ENCODE measurements at places on chromosomes 2 and 18.

DNA sequence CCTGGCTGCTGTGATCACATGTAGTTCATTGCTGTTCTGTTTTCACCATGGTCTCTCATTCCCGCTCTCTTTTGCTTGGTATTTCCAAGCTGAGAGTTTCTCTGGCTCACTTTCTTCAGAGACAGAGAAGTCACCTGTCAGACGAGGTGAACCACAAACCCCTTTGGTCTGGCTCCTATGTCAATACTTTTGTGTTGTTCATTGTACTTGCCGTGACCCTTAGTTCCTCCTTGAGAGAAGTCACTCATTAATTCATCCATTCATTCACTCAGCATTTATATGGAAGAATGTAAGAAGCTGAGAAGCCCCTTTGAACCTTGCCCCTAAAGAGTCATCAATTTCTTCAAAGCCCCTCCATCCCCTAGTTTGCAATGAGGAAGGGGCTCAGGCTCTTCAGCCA, 15.2 kb downstream of the MCFD2 start:
- DNase-seq = no peak

DNA sequence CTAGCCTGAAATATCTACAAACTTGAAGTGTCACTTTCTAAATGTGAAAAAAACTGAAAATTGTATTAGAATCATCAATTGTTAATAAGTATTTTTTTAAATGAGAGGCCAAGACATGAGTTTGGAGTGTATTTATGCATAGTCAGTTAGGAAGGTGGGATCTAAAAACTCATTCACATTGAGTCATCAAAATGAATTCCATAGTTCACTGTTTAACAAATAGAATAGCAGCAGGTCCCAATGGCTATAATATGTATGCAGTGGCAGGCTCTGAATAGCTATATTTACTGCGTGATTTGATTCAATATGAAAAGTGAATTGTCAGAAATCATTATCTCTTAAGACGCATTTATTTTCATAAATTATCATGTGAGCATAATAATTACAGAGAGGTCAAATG, 256.1 kb downstream of the ZNF385B start:
- DNase-seq = no peak

GRCh38 chr2:176107731-176108181, 676 bp downstream of the HOXD11 start:
- DNase-seq = peak; percentile 35

GRCh38 chr2:25050128-25050527, 8.3 kb downstream of the EFR3B start:
- no peak for DNase-seq

DNA sequence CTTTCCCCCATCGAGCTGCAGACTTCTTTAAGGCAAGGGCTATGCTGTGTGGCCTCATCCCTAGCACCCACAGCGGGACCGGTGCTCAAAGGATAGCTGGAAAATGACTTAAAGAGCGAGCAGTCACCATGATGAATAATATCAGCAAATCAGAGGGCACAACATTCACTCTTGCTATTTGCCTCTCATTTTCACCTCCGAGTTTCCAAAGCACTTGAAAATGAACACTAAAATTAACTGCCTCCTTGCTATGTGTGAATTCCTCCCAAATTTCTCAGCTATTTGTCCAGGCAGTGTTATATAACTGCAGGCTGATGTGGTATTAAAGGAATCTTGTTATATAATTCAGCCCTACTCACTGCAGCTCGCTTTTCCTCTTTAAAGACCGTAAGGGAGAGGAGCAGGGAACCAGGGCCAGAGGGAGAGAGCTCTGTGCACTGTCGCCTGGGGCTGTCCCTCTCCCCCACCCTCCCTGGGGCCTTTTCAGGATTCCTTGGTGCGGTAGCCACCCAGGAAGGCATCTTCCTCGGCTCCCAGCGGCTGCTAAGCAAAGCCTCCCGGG, 1.4 kb downstream of the CYS1 start:
- no peak for DNase-seq

DNA sequence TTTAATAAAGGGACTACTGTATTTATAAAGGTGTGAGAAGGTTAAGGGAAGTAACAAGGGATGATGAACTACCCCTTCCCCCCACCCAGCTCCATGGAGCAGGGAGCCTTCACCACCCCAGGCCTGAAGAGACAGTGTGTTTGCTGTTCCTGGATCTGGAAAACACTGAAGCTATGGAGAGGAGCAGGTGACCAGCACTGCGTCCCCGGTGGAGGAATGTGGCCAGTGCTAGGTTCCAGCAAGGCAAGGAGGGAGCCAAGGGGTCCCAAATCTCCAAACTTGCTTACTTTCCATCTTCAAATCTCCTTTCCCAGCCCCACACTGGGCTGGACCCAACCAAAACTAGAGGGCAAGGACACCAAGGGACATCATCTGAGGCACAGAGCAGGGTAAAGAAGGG, 128.7 kb upstream of the CD302 start:
- no peak for DNase-seq

DNA sequence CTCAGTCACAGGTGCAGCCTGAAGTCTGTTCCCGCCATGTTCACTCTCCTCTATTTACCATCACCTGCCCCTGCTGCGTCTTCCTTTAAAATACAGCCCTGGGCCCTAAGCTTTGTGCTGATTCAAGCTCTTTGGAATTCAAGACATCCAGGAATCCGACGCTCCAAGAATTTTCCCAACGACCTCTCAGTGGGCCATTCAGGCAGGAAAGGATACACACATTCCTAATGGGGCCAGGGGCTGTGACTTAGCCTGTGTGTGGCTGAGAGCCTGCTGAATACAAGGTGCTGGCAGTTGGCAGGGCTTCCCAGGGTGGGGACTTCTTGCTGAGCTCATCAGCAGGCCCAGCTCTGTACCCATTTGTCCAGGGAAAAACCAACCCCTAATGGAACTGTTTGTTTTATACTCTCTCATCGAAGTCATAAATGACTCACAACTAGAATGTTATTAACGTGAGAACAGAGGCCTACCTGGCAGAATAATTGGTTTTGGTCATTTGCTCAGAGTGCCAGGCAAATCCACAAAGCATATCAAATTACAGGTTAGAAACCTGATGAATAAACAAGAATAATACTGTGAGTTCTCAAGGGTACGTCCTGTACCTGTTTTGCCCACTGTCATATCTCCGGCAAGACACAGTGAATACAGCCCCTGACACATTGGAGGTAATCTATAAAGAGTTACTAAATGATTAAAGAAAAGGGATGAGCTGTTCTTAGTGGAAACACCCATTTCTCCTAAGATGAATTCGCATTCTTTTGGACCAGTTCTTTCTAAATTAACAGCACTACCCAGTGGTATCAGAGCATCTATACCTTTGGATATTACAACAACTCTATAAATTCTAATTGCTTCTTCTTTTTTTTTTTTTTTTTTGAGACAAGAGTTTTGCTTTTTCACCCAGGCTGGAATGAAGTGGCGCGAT, 12.6 kb upstream of the KCMF1 start:
- peak; percentile 97 for DNase-seq

DNA sequence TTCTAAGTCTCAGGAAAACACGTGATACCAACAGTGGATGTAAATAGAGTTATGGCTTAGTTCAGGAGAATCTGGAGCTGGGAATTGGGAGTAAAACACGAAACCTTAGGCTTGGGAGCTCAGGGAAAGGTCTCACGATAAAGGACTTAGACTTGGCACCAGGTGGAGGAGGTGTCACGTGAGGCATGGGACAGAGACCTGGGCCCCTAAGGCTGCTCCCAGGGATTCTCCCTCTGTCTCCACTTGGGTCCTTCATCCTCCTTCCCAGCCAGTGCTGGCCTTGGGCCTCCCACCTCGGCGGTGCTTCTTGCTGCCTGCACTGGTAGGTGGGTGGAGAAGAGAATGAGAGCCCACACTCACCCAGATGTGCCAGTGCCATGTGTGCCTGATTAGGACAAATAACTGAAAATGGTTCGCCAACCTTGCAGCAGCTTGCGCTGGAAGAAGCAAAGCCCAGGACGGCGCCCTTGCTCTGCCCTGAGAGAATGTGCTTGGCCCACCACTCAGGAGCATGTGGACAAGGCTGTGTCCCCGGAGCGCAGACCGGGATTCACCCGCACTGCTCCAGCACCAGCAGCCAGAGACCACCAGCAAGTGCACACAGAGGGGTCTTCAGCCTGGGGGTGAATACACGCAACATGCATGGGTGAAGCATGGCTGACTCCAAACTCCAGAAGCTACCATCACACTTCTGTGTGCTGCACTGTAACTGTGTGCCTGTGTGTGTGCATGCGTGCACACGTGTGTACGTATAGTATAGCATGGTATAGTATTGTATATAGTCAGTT, 48.1 kb downstream of the PSMG2 start:
- no peak for DNase-seq

DNA sequence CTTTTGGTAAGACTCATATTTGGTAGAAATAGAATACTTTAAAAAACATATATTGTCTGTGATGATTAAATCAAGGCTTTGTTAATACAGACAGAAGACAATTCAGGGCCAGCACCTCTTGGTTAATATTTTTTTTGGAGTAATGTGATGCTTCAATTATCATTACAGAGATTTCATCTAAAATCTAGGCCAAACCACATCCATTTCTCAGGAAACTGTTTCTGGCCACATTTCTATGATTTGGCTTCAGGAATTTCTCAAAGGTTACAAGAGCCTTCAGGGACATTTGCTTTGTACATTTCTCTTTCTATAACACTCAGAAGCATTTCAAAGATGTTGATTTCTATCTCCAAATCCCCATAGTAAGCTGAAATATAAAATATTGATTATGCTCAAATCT, 614.9 kb downstream of the LRP1B start:
- no peak for DNase-seq

GRCh38 chr2:96345438-96345837, 9.9 kb downstream of the NCAPH start:
- DNase-seq = no peak

DNA sequence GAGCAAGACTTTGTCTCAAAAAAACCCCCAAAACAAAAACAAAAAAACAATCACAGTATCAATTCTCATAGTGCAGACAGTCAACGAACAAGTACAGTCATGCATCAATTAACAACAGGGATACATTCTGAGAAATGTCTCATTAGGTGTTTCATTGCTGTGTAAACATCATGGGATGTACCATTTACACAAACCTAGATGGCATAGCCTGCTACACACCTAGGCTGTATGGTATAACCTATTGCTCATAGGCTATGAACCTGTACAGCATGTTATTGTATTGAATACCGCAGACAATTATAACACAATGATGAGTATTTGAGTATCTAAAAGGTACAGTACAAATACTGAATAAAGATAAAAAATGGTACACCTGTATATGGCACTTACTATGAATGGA, 67.8 kb upstream of the LMAN1 start:
- no peak for DNase-seq

- peak; percentile 81 for DNase-seq
Observed at GRCh38 chr2:119431155-119431975, at the start of gene TMEM37. Gene TMEM37 (plus strand): TSS chr2:119431854. CDS start chr2:119431904, 50 bp downstream.

- DNase-seq = no peak
Observed at GRCh38 chr2:101125374-101125773, 25.8 kb downstream of the TBC1D8 start.

GRCh38 chr2:147008481-147008880, 836.3 kb upstream of the ACVR2A start:
- peak; percentile 22 for DNase-seq

DNA sequence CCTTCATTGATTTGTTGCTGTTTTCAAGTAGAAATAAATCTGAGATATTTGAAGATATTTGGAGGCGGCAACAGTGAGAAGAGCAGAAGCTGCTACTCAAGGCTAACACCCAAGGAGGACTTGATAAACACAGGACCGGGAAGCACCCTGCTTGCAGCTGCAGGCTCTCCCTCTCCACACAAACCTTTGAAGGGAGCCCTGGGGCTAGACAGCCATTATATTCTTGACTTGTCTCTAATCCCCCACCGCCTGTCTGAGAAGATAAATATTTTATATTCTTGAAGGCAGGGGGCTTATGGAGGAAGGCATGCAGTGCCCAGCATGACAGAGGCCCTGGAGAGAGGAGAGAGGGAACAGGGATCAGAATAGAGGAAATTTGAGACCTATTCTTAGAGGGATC, 50.9 kb upstream of the SMAD2 start:
- no peak for DNase-seq

DNA sequence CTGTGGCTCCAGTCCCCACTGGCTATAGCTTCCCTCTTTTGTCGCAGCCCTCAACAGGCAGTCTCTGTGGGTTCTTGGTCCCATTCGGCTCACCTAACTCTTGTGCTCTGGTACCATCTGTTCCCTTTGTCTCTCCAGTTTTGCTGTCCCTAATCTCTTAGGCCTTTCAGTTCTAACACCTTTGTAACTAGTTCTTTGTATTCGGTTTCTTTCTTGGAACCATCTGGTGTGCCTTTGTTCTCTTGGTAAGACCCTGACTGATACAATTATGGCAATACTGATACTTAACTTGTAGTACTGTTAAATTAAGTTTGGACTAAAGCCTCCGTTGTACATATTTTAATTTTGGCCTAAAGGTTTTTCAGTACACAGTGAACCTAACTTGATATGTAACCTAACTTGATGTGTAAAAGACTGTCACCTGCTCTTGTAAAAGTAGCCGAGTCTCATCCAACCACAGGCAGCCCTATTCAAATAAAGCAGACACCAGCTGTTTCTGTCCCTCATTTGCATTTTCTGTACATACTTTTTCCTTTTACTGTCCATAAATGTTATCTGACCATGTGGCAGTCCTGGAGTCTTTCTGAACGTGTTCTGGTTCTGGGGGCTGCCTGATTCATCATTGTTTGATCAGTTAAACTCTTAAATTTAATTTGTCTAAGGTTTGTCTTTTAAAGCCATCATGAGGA, 4.8 kb upstream of the MRPL44 start:
- DNase-seq = no peak

DNA sequence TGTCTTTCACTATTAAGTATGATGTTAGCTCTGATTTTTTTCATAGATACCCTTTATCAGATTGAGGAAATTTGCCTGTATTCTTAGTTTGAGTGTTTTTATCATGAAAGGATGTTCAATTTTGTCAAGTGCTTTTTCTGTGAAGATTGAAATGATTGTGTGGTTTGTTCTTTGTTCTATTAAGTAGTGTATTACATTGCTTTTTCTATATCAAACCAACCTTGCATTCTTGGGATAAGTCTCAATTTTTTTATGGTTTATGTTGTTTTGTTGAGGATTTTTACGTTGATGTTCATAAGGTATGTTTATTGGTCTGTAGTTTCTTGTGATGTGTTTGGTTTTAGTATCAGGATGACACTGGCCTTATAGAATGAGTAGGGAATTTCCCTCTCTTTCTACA, 19.1 kb downstream of the PDK1 start:
- DNase-seq = no peak

GRCh38 chr2:98376996-98377395, 30.7 kb downstream of the CNGA3 start:
- DNase-seq = no peak

DNA sequence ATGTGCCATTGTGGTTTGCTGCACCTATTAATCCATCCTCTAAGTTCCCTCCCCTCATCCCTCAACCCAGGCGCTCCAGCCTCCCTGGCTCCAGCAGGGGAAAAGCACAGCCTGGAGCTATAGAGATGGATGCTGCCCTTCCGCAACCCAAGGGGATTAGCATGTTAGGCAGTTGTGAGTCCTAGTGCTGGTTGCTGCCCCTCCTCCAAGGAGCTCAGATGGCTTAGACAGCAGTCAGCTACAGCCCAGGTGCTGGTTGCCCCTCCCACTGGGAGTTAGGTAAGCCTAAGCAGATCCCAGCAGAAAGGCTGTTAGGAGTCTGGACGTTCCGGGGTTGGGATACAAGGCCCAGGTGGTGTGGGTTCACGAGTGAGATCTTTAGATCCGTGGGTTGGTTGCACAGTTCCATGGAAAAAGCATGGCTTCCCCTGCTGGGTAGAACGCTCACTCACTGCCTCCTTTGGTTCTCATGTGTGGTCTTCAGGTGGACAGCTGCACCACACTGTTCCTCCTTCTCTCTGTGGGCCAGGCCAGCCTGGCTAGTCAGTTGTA, 446.1 kb downstream of the ZNF804A start:
- no peak for DNase-seq

Data from MG63 (cell line).